ENCODE measurements at places on chromosomes 16 and 17. TPM values are rescaled to one million over a fixed set of nuclear protein-coding genes. Genes with fewer than 3 reads are reported as not detected.

Gene TPSG1
- not detected for total RNA-seq

Gene ZFHX3
- total RNA-seq, result 19.6 TPM

Gene ABCC6
- total RNA-seq, result 1.3 TPM

Gene HSD17B1
- 1.1 TPM for total RNA-seq

Gene HOXB13
- total RNA-seq, result 1.6 TPM

Gene RAPGEFL1
- 2.8 TPM for total RNA-seq

Gene RNF227
- total RNA-seq, result 1.6 TPM

Gene GRIN2A
- not detected for total RNA-seq
